Lung (tissue), 17 donors: ENCODE measurements at places on chromosomes 5 and 9.
A peak's percentile ranks its signal among the peaks of the same experiment; 100 is the strongest.

- peak; percentile 32 for DNase-seq
These were observed 39.1 kb downstream of the FGD3 start for GRCh38 chr9:92986176-92987119.

DNA sequence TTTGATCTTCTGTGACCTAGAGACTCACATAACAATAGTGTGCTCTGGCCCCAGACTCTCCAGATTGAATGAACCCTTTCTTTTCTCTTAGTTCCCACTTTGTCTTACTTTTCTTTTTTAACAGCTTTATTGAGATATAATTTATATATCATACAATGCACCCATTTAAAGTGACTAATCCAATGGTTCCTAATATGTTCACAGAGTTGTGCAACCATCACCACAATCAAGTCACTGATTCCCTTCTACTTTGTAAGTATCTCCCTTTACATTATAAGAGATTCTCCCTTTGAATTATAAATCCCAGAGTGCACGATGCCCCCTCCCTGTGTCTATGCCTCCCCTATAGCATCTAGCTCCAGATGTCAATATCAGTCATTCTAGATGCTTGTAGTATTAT lies 172.4 kb downstream of the HINT1 start:
- DNase-seq = no peak

DNA sequence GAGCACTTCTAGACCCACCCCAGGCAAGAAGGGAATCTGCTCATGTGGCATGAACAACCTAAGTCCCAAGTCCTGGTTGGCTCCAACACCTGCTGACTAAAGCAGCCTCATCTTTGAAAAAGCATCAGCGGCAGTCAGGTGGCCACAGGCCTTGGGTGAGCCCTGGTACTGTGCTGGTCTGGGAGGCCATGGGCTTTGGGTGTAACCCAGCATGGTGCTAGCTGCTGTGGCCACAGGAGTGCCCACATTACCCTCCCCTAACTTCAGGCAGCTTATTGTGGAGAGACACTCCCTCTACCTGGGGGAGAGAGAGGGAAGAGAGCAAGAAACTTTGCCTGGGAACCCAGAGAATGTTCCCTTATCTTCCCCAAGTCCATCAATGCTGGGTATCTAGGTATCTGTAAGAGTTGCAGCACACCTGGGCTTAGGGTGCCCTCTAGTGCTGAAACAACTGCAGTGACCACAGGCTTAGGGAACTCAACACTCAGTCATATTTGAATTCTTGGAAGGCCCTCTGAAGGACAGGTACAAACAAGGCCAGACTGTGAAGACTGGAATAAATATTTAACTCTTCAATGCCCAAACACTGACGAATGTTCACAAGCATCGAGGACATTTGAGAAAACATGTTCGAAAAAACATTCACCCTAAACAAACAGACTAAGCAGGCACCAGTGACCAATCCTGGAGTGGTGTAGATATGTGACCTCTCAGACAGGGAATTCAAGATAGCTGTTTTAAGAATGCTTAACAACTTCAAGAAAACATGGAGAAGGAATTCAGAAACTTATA lies 69.9 kb upstream of the OR2K2 start:
- no peak for DNase-seq

DNA sequence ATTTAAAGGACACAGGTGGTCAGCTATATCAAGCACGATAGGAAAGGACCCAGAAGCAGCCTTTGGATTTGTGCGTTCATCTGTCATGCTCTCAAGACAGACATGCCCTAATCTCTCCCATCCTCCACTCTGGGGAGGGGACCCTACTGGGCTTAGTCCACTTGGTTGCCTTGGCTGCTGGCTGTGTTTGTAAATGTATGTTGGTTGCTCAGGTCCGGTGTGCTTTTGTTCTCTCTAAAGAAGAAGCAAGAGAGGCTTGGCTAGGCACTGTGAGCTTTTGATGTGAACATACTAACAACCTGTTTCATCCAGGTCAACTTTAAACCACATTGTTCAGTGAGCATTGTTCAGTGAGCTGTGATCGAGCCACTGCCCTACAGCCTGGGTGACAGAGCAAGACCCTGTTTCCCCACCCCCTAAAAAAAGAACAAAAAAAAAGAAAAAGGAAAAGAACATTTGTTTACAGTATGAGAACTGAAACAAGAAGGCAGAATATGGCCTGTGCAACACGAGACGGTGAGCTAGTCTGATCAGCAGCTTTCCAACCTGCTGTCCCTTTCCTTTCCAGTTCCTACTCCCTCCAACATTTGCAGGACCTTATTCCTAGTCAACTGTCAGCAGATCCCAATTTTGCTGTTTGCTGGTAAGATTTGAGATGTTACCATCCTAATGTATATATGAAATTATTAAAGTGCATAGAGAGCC lies 228.3 kb downstream of the ARHGAP26 start:
- DNase-seq = no peak

DNA sequence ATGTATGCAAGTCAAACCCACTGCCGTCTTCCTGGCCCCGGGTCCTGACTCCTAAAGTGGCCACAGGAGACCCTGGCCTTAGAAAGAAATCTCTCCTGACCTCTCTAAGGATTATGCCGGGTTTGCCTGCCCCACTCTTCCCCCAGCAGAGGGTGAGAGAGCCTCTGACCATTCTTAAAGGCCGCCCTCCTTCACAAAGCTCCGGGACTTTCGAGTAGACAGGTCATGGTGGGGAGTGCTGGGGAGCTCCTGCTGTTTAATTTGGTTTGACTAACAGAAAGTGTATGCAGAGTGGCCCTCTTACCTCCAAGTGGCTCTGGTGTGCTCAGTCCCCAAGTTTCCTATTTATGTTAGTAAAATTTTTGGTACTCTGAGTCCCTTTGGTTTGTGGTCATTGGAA lies 111.8 kb downstream of the LRRC70 start:
- DNase-seq = no peak
